T-helper 2 cell treated with Interferon-gamma antibody and Interleukin-4, amounts not matched to agents 100 ng/mL and 5 ng/mL, for 36 hours (primary cell): ENCODE measurements at places on chromosomes 3 and 15. TPM values are rescaled to one million over a fixed set of nuclear protein-coding genes. Genes with fewer than 3 reads are reported as not detected.

The ARGFX gene
- total RNA-seq: not detected in 2 replicates

The NCK1 gene
- 41.5 and 45.4 TPM in 2 replicates for total RNA-seq

The DOCK3 gene
- total RNA-seq: 0.93 TPM in 2 replicates

The SEMA5B gene
- total RNA-seq: not detected in 2 replicates

The PRKCD gene
- 19.5 and 19.6 TPM in 2 replicates for total RNA-seq
